ENCODE measurements at places on chromosomes 7 and 10.

- DNase-seq, result no peak
Measured at GRCh38 chr10:79078367-79079053, 9.7 kb downstream of the ZMIZ1 start.

GRCh38 chr10:62813453-62813852 lies 2.7 kb downstream of the EGR2 start:
- no peak for DNase-seq

- DNase-seq, result no peak
Measured at GRCh38 chr7:50834031-50834535, 51.4 kb upstream of the GRB10 start.

- DNase-seq, result peak; percentile 39
Measured at GRCh38 chr7:23490357-23491135, 20.3 kb upstream of the IGF2BP3 start.

- no peak for DNase-seq
Measured at GRCh38 chr7:147809786-147810185, 780.8 kb upstream of the C7orf33 start.

DNA sequence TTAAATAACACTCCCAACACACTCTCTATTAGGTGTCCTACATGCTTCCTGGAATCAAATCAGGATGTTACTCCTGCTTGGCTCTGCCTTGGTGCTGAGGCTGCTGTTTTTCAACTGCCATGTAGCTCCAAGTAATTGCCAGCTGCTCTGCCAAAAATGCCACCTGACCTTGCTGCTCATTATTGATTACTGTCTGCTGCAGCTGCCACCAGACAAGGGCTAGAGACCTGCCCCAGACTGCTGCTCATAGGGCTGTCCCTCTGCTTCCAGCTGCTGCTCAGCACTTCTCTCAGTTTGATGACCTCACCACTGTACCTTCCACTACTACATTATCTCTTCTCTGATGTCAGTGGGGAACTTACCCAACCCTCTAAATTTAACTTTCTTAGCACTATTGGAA lies 102.5 kb downstream of the PCLO start:
- DNase-seq, result no peak

DNA sequence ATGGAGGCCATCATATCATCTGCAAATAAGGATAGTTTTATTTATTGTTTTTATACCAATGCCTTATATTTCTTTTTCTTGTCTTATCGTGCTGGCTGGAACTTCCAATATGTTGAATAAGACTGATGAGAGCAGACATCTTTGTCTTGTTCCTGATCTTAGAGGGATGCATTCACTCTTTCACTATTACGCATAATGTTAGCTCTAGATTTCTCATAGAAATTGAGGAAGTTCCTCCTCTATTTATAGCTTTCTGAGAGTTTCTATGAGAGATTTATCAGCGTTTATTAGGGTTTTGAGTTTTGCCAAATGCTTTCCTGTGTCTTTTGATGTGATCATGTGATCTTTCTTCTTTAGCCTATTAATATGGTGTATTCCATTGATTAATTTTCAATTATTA lies 49.3 kb downstream of the COL28A1 start:
- DNase-seq, result no peak

- no peak for DNase-seq
Measured at GRCh38 chr10:6944436-6944835, 364.4 kb upstream of the PRKCQ start.

GRCh38 chr10:115974351-115974750 lies 298.7 kb downstream of the GFRA1 start:
- no peak for DNase-seq
